Muscle of arm (tissue), 14 donors: ENCODE measurements at places on chromosomes 2 and 18. TPM values are rescaled to one million over a fixed set of nuclear protein-coding genes. Genes with fewer than 3 reads are reported as not detected.

DNA sequence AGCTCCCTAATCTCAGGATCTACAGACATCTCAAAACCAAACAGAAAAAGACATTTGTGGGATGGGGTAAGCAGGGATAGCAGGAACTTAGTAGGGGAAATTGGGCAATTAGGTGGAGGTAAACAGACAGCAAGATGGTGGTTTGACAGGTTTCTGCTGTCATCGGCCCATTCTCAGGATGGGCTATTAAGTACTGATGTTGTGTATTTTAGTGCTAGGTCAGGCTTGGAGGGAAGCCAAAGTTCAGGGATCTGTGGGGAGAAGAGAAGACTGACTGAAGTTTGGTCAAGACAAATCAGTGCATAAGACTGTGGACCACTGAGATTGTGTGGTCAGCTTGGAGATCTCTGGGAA lies 96.8 kb upstream of the THUMPD2 start:
- DNase-seq: no peak

GRCh38 chr2:219399716-219400478 lies 12.2 kb upstream of the DNPEP start:
- DNase-seq: no peak

- DNase-seq: no peak
These were observed 319.9 kb upstream of the ACVR2A start for GRCh38 chr2:147524912-147525311.

The STK16 gene
- polyA plus RNA-seq: 17.0 TPM

DNA sequence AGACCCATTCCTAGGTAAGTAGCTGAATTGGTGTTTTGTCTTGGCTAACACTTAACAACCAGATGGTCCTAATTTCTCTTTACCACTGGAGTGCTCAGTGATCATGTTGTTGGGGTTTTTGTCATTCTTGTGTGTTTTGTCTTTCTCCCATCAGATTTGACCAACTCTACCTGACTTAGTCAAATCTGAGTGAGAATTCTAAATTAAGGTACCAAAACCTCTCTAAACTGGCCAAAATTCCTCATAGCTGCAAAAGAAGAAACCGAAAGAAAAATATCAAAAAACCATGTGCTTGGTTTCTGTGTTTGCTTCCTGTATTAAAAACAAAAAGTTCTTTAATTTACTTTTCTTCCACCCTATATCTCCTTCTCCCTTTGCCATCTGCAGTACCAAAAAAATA lies 350.7 kb upstream of the SPHKAP start:
- DNase-seq: no peak
